Liver (tissue), 10 donors: ENCODE measurements at places on chromosomes 3 and 15. TPM values are rescaled to one million over a fixed set of nuclear protein-coding genes. Genes with fewer than 3 reads are reported as not detected.

The CPNE9 gene
- not detected for polyA plus RNA-seq

The PSTPIP1 gene
- polyA plus RNA-seq, result 1.1 TPM

The LRRC31 gene
- polyA plus RNA-seq, result 0.74 TPM

- no peaks in the 10 kb centered on the region for H3K4me1 ChIP-seq
- no peak within 1 kb of the TSS for H3K27ac ChIP-seq
- no peaks in the 10 kb centered on the region for H3K27me3 ChIP-seq
- DNase-seq, result no peak
- no peak within 1 kb of the TSS for H3K4me3 ChIP-seq
Measured at GRCh38 chr3:151278230-151278629, at the start of gene P2RY14. Gene P2RY14 (minus strand): TSS chr3:151278542. CDS start chr3:151214316, 64,226 bp downstream.

DNA sequence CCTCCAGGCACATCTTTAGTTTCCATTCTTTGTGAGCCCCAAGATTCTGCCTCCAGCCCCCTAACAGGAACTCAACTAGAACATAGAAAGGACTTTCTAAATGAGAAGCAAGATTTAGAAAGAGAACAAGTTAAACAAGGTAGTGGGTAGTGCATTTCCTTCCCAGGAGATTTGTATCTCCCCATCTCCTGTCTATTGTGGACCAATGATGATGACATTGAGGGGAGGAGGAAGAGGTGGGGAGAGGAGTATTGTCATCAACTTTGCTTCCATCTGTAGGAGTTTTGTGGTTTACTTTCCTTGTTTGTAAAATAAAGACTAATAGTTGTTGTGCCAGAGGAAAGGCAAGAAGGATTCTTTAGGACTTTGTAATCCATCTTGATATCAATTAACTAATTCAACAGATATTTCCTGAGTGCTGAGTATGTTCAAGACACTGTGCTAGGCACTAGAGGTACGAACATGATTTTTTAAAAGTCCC lies 235.3 kb upstream of the ROPN1 start:
- H3K27ac ChIP-seq, result no peak overlapping the region
- H3K27me3 ChIP-seq, result no peaks in the 10 kb centered on the region
- H3K4me3 ChIP-seq, result no peak overlapping the region
- no peaks in the 10 kb centered on the region for H3K4me1 ChIP-seq

DNA sequence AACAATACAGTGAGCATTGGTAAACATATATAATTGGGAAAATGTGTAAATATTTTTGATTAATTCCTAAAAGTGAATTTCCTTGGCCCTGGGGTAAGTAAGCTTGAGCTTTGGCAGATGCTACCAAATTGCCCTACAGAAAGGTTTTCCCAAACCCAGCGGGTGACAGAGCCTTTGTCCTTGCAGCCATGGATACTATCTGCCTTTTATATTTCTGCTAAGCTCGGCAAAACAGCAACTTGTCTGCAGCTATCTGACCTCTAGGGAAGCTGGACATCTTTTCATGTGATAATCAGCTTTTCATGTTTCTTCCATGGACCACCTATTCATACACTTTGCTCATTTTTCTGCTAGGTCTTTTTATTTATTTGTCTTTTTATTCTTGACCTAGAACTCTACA lies 64.7 kb upstream of the SEC22A start:
- no peaks in the 10 kb centered on the region for H3K27me3 ChIP-seq
- no peak overlapping the region for H3K4me3 ChIP-seq
- DNase-seq, result no peak
